ENCODE measurements at places on chromosomes 6 and 20.

DNA sequence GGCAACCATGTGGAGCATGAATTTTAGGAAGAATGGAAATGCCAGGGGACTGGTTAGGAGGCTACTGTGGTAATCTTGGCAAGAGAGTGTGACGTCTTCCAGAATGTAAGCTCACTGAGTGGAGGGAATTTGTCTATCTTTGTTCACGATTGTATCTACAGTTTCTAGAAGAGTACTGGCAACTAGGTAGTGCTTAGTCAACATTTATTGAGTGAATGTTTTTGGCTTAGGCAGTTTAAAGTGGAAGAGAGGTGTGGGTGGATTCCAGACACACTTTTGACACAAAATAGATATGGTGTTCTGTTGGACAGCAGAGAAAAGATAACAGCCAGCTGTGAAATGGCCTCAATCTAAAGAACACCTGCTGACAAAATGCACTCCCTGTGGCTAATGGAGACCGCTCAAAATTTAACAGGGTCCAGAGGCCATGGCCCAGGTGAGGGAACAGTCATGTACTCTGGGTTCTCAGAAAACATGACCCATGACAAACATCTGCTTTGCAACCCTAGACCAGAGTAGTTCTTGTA, 139.3 kb downstream of the GPX5 start:
- no peak for DNase-seq

GRCh38 chr20:4165984-4166725, 150.8 kb upstream of the RNF24 start:
- DNase-seq: no peak

DNA sequence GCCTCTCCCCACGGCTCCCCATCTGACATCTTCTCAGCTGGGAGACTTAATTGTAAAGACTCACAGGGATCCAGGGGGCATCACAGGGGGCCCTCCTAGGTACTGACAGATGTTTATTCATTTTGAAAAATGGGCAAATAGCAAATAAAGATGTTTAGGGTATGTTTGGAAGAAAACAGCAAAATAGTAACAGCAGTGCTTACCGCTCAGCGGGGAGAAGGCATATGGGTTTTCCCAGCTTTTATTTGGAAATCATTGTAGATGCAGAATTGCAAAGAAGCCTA, 2.7 kb upstream of the BIRC7 start:
- DNase-seq: no peak

DNA sequence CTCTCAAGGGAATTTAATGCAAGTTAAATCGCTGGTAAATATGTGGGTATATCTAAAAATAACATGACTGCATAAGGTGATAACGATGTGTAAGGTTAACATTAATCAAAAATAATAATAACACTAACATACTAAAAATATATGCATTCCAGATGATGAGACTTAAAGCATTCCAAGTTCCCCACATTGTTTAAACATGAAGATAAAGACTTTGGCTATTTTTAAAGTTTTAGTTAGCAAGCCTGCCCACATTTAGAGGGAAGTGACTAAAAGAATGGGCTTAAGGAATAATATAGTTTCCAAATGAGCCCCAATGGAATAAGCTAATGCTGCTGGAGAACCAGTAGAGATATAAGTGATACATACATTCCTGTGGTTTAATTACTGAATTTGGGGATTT, 941.3 kb downstream of the TBC1D32 start:
- DNase-seq: no peak

- DNase-seq: no peak
These were observed 60.5 kb upstream of the PRDM1 start for GRCh38 chr6:106025655-106026054.

GRCh38 chr6:31903957-31904356, 2.1 kb upstream of the ZBTB12 start:
- no peak for DNase-seq

- no peak for DNase-seq
These were observed 37.6 kb upstream of the PLCB1 start for GRCh38 chr20:8094415-8094818.

DNA sequence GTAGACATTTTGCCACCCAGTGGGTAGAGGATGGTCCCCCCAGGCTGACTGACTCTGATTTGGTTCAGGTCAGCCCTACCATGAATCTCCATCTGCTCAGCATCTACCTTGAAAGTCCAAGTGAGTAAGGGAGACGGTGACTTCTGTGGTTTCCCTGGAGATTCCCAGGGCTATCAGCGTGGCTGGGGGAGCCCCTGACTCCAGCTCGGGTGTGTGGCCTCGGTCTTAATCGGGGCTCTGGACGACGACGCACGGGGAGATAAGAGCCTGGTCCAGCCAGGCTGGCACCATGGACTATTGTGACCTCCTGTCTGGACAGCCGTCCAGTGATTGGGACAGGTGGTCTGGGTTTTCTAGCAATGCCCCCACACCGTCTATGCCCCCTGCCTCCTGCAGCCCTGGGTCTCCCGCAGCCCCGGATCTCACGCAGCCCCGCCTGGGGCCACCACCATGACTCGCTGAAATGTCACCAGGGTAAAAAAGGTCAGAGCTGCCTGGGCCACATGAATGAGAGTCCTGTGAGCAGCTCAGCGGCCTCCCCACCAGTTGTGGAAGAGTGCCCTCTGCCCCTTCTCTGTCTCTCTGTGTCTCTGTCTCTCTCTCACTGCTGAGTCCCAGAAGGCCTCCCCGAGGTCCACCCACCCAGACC, 47.1 kb upstream of the GATA5 start:
- DNase-seq: no peak

- peak; percentile 19 for DNase-seq
These were observed 16.0 kb downstream of the RPS12 start for GRCh38 chr6:132830334-132830751.

DNA sequence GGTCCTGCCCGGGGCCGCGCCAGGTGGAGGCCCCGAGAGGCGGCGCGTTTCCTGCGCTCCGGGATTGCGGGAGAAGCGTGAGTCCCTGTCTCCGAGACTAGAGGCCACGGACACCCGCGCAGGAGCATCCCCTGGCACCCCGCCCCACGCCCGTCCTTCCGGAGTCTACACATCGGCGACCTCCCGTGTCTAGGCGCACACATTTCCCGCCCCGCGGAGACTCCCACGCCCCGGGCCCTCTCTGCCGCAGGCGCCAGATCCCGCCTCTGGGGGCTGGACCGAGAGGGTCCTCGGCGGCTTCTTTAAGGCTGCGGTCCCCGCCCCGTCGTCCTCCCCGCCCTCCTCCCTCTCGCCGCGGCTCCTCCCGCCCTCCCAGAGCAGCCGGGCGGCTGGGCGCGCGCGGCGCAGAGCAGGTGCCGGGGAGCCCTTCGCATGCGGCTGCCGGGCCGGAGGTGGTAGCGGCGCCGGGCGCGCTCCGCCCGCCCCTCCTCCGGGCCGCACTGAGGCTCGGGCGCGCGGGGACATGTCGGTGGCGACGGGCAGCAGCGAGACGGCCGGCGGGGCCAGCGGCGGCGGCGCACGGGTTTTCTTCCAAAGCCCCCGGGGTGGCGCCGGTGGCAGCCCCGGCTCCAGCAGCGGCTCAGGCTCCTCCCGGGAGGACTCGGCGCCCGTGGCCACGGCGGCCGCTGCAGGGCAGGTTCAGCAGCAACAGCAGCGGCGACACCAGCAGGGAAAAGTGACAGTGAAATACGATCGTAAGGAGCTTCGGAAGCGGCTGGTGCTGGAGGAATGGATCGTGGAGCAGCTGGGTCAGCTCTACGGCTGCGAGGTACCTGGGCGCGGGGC, at the start of gene PPP1R14C:
TSS of gene PPP1R14C (plus strand) at position 375 of the 846 bp plus-strand sequence. CDS start at position 524, 149 bp downstream.
- peak; percentile 81 for DNase-seq

DNA sequence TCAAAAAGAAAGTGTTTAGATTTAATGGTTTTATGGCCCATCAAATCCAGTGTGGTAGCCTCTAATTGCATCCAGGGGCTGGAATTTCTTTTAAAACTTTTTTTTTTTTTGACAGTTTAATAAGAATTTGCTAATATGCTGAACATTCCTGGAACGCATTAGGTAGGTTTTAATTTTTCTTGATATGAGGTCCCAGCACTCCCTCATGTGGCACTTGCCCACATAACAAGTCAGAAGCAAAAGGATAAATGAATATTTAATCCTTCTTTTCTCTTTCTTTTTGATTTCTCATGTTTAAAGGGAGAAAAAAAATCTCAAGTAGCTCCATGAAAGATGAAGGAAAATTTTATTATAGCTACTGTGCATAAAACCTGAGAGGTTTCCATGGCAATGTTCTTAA, 13.5 kb downstream of the HAO1 start:
- no peak for DNase-seq

- DNase-seq: no peak
These were observed 58.1 kb downstream of the RREB1 start for GRCh38 chr6:7165890-7166267.

DNA sequence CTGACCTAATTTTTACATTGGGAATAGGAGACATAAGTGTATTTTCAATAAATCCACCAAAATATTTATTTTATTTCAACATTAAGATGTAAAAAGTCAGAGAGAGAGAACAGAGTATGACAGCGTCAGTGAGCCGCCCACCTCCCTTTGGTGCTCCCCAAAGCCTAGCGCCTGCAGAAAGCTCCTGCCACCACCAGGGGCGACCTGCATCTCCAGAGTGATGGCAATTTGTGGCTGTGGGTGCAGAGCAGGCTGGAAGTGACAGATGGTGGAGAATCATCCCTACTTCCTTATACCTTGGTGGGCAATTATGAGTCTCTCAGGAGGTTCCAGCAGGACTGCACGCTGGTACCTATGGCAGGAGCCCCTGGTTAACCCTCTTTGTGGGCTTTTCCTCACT, 87.3 kb downstream of the PTPRT start:
- no peak for DNase-seq

Data from right kidney (tissue), 9 donors.